GM10248 (cell line): ENCODE measurements at places on chromosomes 6 and 20.
A peak's percentile ranks its signal among the peaks of the same experiment; 100 is the strongest.

DNA sequence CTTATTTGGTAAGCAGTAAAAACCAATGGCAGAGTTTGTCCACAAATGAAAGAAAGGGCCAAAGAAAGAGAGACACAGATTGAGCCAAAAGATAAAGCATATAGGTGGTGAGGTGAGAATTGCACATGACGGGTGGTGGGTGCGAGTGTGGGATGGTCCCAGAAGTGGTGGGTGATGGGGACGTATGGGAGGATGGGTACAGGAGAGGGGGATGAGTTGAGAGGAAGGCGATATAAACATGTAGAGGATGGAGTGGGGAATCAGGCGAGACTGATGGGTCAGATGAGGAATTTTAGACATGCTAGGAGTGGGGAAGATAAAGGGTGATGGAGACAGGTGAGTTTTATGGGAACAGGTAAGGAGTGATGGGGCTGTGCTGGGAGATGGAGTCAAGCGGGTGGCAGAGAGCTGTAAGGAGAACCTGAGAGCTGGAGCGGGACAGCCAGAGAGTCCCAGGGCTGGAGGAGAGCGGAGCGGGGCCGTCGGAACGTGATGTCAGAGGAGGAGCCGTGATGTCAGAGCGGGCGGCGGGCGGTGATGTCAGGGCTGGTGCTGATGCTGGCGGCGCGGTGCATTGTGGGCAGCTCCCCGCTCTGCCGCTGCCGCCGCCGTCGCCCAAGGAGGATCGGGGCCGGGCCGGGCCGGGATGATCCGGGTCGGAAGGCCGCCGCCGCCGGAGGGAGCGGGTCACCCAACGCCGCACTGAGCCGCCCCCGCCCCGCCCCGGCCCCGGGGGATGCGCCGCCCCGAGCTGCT, at the start of gene TTBK1:
TTBK1 (plus strand) TSS at position 574 of the 756 bp plus-strand sequence. CDS start 3,180 bp downstream, outside the sequence.
- DNase-seq, result no peak

- DNase-seq, result no peak
Measured at GRCh38 chr6:40817369-40817768, 221.7 kb downstream of the UNC5CL start.

DNA sequence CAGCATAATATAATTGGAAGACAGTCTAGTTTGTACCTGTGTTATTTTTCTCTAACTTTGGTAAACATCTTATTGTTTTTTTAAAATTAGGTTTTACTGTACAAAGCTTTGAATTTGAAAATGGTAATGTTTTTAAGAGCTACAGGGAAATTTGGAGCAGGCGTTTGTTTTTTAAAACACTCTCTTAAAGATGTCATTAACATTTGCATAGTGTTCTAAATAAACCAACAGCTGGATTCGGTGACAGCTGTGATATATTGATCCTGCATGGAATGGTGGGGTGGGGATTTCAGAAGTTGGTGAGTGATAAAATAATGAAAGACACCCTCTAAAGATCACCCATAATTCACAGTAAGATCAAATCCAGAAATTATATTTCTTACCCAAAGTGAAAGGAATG, 97.9 kb upstream of the PRL start:
- DNase-seq, result no peak

GRCh38 chr6:10643201-10643651, 51.2 kb downstream of the C6orf52 start:
- DNase-seq, result peak; percentile 27

DNA sequence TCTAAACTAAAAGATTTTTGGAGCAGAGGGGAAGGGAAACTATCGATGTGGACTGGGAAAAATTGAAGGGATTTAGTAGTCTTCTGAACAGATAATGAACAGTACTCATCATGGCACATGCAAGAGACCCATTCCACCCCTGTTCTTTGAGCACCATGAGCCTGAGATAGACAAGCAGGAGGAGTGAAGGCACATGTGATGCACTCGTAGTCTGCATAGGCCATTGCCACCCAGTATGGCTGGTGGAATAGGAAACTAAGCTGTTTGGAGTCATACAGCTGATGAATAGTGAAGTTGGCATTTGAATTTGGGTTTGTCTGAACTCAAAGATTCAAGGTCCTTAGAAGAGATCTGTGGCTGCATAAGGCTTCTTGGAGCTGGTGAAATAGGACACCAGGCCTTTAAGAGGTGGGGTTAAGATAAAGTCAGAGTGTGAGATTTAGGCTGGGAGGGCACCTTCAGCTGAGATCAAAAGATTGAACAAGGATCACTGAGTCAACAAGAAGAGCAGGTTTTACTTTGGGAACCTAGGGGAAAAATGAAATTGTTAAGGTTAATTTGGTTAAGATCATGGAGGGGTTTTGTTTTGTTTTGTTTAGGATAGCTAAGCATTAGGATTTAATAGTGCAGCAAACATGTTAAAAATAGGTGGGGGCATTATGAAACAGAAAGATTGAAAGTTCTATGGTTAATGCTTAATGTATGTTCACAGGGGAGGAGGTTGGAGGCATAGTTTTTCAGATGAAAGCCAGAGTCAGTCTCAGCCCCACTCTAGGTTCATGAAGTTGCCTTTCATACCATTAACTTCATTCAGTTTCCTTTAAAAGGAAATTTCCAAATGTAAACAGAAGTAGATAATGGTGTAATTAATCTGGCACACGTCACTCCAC, 148.8 kb downstream of the ARID1B start:
- DNase-seq, result no peak

- DNase-seq, result no peak
Measured at GRCh38 chr6:5094327-5094726, 9.2 kb downstream of the PPP1R3G start.

GRCh38 chr6:3324262-3324942, 65.7 kb downstream of the PSMG4 start:
- peak; percentile 75 for DNase-seq

DNA sequence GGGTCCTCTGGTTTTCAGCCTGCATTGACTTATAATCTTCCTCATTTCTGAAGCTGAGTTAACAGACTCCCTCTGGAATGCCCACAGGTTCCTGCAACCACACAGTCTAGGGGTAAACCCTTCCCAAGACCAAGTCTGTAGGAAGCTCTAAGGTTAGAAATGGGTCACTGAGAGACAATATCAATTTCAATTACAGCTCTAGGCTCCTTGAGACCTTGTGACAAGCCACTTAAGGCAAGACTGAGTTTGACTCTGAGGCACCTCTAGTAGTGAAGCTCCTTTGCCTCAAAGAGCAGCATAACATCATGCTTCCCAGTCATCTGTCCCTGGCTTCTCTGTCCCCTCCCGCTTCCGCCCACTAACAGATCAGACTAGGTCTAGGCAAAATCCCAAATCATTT, 333.2 kb upstream of the JARID2 start:
- DNase-seq, result no peak

DNA sequence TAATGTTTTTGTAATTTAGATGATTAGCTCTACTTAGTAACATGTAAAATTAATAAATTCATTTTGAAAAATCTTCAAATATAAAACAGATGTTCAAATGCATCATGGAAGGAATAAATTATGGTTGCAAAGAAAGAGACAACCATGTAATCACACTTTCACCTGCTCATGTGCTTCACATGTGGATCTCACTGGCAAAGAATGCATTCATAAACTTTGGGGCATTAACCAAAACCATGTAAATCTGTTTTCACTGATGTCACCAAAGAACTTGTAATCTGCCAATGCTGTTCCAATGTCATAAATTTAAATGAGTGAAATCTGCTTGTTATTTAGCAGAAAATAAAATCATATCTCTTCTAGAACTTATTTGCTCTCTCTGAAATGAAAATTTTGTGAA, 142.7 kb downstream of the TENT5A start:
- DNase-seq, result no peak

GRCh38 chr20:38290829-38291814, 12.8 kb upstream of the BPI start:
- no peak for DNase-seq

DNA sequence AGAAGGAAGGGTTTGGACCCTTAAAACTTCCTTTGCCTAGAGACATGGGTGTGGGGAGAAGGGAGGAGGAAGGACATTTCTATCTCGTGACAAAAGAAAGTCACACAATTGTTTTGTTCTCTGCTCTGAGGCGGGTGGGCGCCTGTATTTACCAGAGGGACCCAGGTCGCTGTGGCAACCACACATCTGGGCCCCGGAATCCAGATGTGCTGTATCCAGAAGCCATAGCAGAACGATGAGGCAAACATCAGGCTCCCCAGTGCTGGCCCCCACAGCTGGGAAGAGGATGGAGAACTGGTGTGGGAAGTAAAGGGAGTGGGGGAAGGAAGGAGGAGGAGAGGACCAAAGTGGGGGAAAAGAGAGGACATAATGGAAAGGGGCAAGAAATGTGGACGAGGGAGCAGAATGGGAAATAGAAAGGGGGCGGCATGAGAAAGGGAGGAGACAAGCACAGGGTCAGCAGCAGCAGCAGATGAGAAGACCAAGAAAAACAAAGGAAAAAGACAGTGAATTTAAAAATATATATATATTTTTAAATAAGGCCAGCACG, 3.4 kb upstream of the TNXB start:
- DNase-seq, result no peak

GRCh38 chr20:24913076-24913628, 35.9 kb upstream of the CST7 start:
- DNase-seq, result no peak

DNA sequence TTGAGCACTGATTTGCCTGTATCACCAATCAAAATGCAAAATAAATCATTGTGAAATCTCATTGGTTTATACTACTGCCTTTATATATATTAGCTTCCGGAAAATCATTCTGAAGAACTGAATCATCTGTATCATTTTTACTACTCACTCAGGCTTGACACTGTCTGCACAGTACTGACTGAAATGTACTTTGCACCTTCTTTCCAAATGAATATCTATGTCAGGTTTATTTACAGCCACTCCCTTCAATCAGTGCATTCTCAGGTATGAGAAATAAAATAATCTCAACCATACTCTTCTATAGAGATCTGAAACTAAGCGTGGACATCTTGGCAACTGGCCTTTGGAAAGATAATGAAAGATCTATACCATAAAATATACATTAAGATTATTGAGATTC, 2.7 kb downstream of the KHDRBS2 start:
- no peak for DNase-seq

DNA sequence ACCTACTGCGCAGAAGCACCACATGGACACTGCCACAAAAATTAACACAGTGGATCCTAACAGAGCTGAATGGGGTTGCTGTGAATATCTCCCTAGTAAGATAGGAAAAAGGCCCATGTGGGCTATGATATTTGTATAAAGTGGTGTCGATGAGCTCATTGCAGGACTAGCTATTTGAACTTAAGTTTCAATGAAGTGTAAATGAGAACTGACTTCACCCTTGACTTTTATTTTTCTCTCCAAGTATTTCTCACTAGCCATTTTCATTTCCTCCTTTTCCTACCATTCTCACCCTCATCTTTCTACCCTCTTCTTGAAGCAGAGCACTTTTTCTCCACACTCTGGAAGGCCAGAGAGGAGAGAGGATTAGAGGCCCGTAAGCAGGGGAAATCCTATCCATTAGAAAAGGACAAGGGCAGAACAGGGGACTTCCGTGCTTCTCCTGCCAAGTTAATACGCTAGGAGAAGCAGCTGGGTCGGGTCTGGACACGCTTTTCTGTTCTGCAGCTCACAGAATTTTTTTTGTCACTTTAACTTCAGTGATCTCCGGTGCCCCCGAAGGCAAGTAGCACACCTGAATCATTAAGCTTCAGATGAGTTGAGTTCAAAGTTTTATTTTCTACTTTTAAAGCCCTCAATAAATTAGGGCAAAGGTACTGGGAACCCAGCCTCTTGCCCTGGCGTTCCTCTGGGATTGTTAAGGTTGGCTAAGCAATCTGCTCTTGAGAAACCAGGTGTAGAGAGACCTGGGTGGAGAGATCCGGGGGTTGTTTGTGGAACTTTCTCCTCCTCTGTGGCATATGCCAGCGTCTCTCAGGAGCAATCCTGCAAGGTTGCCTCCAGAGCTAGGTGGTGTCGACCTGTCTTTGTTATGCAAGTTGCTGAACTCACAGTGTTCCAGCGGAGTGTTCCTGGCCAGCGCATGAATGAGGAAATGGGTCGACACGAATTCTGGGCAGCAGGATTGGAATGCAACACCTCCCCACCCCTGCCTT, 56.2 kb upstream of the ARID1B start:
- DNase-seq, result peak; percentile 52

DNA sequence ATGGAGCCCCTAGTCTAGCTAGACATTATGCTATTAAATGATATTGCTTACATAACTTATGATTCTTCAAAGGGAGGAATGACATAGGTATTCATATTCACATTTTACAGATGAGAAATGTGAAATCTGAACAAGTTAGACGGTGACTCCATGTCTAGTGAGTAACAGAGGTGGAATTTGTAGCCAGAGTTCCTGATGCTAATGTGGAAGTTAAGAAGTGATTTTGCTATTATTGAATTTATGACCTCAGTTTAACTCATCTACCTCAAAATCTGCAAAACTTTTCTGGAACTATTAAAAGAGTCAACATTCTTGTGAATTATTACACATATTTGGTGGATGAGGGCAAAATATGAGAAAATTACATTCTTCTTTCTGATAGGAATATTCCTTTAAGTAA, 347.6 kb upstream of the MMS22L start:
- DNase-seq, result no peak

DNA sequence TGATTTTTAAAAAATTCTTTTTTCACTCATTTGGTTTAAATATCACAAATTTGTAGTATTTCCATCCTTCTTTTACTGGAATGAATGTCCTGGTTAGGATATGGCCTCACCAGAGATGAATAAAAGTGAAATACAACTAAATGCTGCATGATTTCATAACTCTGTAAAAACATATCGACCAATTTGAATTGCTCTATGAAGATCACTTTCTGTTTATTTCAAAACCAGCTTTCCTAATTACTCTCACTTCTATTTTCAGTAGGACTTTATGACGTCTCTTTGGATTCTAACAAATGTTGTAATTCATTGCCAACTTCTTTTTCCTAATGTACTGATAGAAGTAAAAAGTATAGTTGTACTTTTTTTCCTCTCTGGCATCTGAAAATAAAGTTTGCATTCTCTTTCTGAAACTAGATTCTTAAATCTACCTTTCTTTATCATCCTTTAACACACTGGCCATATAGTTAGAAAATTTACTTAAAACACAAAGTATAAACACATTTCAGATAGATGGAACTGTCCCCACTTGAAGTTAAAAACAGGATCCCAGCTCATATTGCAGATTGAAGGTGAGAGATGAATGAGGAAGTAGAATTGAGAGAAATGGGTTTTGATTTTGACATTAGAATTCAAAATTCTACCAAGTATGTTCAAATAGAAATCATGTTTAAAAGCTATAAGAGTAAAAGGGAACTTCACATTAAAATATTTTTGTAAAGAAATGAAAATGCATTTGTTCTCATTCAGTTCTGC, 40.3 kb upstream of the IL20RA start:
- no peak for DNase-seq

- DNase-seq, result no peak
Measured at GRCh38 chr20:60700728-60701127, 551.3 kb upstream of the CDH4 start.

- DNase-seq, result no peak
Measured at GRCh38 chr6:157049133-157049532, 272.0 kb downstream of the ARID1B start.

DNA sequence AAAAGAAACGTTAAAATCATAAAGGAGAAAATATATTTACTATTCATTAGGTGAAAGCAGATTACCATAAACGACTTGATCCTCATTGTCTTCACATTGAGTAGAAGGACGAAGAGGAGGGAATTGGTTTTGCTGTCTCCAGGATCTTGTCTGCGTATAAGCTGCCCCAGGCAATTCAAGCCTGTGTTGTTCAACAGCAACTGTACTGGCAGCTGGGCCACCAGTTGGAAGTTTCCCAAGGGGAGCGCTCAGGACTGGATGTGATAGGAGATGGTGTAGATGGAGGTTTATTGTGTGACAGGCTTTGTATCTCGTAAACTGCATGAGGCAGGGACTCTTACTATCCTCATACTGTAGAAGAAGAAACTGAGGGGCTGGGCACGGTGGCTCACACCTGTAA, 3.9 kb upstream of the FANCE start:
- no peak for DNase-seq
